Dermis blood vessel endothelial cell (primary cell): ENCODE measurements at places on chromosomes 7 and 10. TPM values are rescaled to one million over a fixed set of nuclear protein-coding genes. Genes with fewer than 3 reads are reported as not detected.

The TMEM196 gene
- not detected in 2 replicates for total RNA-seq

The ZP3 gene
- 1.0 and 2.8 TPM in 2 replicates for total RNA-seq

The C7orf33 gene
- total RNA-seq = not detected in 2 replicates

The NPY4R gene
- total RNA-seq = not detected in 2 replicates

The BEND7 gene
- total RNA-seq = 14.2 and 15.3 TPM in 2 replicates

The CCDC172 gene
- not detected in 2 replicates for total RNA-seq

The RBP4 gene
- total RNA-seq = not detected in 2 replicates

The CDHR3 gene
- 0.51 and 0.84 TPM in 2 replicates for total RNA-seq

The ITIH2 gene
- total RNA-seq = not detected in 2 replicates

The PNLIPRP3 gene
- under 0.01 TPM in 1 of 2 replicates, not detected in the other for total RNA-seq

- DNase-seq = no peak
Observed at GRCh38 chr10:97134110-97134509, 51.6 kb downstream of the SLIT1 start.

DNA sequence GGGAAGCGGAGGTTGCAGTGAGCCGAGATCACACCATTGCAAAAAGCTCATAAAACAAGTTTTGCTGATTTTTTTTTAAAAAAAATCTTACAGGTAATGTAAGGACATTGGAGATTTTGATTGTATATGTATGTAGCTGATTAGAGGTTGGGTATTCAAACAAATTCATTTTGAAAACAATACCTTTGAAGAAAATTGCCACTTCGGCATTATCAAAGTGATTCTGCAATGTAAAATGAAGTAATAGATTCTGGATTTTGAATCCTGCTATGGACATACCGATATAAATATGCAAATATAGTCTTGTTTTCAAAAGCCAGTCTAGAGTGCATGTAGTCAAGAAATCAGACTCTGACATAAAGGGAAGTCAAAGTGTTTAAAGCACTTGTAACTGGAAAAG lies 12.4 kb upstream of the IGF2BP3 start:
- no peak for DNase-seq

DNA sequence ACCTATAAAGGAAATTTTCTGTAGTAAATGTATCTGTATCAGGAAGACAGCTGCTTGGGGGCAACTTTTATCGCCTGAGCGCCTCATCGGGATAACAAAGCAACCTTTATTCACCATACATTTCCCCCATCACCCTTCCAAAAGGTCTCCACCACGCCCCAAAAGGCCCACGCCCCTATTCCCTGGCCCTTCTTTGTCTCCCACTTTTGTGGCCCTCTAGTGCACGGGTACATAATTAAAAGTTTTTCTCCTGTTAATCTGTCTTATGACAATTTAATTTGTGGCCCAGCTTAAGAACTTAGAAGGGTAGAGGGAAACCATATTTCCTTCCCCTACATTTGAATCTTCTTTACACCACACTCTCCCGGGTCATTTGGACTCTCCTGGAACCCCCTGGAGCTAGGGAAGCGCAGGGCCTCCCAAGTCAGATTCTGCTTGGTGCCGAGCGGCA lies 625 bp downstream of the RP9 start:
- DNase-seq = no peak

GRCh38 chr10:14558025-14558424 lies 216.7 kb downstream of the FAM107B start:
- no peak for DNase-seq

GRCh38 chr7:105890290-105890997 lies 14.0 kb upstream of the ATXN7L1 start:
- no peak for DNase-seq

DNA sequence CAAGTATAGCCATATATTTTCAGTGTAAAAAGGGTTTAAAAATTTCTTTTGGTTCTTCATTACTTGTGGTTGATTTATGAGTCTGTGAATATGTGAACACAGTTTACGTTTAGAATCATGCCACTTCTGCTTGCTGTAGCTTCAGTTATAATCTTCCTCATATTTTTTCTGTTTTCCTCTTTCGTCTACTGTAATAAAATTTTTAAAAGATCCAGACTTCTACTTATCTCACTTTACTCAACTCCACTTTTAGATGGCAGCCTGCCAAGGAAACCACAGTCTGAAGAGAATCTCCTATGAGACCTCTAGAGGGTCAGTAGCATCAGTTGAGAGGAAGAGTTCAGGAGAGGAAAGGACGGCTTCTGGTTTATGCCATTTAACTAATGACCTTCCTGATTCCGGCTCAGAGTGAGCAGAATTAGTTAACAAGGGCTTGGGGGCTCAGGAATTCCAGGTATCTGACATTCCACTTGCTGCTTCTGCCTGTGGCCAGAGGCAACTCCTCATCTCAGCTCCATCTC lies 21.4 kb downstream of the CREB5 start:
- no peak for DNase-seq

DNA sequence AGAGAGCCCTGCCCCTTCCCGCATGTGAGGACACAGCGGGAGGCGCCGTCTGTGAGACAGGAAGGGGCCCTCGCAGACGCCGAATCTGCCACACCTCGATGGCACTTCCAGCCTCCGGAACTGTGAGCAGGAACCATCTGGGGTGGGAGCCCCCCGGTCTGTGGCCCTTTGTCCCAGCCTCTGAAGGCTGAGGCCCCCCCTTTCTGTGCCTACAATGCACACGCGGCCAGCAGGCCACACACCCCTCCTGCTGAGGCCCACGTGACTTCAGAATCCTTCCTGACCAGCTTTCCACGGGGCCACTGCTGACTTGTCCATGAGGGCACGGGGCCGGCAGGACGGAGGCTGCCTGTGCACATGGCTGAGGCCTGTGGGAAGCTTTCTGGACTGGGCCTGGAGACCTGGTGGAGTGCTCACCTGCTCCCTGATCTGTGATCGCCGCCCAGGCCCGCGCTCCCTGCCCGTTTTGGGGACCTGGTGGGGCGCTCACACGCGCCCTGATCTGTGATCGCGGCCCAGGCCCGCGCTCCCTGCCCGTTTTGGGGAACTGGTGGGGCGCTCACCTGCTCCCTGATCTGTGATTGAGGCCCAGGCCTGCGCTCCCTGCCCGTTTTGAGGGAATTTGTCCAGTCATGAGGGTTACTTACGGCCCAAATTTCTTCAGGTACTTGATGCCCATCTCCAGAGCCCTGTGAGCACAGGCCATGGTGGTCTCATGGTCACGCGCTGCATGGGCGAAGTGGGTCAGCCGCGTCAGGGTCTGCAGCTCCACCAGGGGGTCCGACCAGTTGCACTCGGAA lies 34.3 kb downstream of the CFAP46 start:
- DNase-seq = no peak

GRCh38 chr7:117014673-117015133 lies 61.4 kb downstream of the ST7 start:
- peak; percentile 69 for DNase-seq

- DNase-seq = no peak
Observed at GRCh38 chr7:150621376-150621775, 10.8 kb downstream of the GIMAP6 start.

GRCh38 chr10:69960988-69961880 lies 91.4 kb upstream of the MACROH2A2 start:
- peak; percentile 15 for DNase-seq

GRCh38 chr10:110419265-110419664 lies 78.4 kb upstream of the DUSP5 start:
- DNase-seq = no peak

DNA sequence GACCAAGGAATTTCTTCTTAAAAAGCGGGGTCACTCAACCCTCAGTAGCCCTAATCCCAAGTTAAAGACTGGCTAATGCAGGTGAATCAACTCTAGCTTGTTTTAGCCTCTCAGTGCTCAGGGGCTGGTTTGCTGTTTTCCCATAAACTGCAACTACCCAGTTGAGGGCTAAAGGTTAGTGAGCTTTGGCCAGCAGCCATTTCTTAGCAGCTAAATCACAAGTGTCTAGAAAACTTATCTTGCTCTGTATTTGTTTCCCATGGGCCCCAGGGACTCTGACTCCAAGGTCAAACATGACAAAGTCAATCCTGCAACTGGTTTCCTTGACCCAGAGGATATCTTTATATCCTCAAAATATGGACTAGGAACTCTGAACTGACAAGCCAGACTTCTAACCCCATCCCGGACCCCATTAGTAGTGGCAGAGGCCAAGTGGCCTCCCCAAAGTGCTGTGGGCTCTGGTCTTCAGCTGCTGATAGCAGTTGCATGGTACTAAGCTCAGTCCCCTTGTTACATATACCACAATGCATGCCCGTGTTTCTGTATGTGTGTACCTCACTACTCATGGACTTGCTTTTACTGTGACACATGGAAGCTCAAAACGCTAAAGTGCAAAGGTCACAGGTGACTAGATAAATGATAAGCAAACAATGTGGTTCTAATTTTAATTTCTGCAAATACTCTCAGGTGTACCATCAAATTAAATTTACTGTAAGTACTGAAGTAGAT lies 793.0 kb upstream of the IGFBP3 start:
- DNase-seq = peak; percentile 55

- no peak for DNase-seq
Observed at GRCh38 chr10:132788831-132789219, 2.9 kb upstream of the NKX6-2 start.

DNA sequence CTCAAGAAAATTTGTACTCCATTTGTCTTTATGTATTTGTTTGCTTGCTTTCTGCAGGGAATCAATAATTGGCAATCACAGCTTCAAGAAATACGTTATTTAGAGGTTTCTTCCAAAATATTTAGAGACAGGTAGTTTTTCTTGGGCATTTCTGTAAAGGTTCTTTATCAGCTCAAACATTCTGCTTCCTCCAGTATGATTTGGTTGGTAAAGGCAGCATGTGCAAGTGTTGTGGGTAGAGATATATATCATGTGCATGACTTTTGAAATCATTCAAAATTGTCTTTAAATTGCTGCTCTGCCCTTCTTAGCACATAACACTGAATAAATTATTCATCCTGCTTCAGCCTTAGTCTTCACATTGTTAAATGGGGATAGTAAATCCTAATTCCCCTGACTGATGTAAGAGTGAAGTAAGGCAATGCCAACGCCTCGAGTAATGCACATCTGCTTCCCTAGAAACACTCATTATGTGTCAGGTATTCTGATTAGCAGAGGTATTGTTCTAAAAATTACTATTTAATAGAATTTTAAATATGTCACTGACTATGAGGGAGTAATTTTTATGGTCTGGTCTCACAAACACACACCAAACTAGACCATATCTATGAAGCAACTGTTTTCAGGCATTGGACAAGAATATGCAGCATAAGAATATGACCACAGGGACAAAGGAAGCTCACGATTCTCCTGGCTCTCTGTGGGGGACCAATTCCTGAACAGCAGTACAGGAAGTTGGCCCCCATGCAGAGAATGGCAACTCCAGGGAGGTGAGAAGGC lies 77.3 kb upstream of the AKR1E2 start:
- no peak for DNase-seq

GRCh38 chr10:70592186-70592735 lies 10.3 kb downstream of the PRF1 start:
- DNase-seq = no peak

DNA sequence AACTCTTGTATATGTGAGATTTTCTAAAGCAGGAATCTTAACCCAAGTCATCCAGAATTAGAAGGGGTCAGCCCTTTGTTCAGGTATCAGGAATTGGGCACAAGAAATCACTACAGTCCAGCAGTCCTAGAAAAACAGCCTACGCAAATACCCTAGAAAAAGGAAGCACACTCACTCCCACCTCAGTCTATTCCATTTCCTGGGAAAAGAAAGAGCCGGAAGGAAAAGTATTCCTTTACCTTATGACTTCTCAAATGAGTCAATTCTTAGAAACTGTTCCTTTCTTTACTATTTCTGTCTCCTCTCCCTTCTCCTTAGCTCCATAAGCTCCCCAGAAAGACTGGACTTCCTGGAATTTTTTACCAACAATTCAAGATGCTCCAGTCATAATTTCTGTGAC lies 62.7 kb downstream of the DNAJC12 start:
- peak; percentile 38 for DNase-seq

DNA sequence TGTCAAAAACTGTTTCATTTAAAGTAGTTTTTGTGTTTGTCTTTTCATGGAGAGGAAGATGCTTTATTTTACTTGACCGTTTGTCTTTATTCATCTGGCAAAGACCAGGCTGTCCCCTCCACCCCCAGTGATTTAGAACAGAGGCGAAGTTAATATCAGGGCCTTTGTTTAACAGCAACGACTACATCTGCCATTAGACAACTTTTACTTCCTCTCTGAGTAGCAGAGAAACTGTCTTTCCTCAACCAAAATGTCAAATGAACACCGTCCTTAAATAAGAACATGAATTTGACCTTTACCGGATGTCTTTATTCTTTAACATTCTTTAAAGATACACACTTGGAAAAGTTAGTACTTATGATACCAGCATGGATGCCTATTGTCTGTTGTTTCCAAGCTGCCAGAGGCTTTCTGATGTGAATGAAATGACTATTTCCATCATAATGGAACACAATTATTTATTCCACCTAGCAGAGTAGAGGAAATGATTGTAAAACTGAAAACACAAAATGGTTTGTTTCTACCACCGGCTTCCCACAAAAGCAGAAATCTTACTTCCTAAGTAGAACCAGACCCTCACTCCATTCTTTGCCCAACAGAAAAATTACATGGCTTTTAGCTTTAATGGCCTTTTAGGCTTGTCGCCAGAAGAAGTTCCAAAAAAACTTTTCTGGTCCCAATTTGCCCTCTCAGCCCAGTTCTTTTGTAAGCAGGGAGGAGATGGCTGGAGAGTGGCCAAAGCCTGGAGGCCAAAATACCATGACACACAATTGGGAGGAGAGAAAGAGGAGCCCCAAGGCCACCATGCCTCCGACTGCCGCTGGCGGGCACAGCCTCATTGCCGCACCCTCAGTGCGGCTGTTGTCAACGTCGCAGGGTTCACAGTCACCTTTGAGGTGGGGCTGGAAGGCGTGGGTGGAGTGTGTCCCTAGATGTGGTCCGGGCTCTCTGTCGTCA lies 168.5 kb downstream of the TEX36 start:
- no peak for DNase-seq

- DNase-seq = no peak
Observed at GRCh38 chr10:52768001-52768532, 4.5 kb downstream of the MBL2 start.

DNA sequence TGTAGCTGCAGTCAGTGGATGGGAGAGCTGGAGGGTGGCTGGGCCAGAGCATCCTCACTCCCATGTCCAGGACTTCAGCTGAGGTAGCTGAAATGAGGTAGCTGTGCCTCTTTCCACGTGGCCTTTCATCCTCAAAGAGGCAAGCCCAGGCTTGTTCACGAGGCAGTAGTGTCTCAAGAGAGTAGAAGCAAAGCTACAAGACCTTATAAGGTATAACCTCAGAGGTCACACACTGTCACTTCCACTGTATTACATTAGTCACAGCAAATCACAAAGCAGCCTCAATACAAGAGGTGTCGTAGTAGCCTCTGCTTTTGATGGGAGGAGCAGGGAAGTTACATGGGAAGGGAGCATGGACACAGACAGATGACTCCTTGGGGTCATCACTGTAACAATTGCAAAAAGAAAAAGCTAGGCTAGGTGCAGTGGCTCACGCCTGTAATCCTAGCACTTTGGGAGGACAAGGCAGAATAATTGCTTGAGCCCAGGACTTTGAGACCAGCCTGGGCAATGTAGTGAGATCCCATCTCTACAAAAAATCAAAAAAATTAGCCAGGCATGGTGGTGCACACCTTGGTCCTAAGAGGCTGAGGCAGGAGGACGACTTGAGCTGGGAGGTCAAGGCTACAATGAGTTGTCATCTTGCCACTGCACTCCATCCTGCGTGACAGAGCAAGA lies 97.5 kb downstream of the SKIDA1 start:
- peak; percentile 20 for DNase-seq

GRCh38 chr10:93921338-93921737 lies 27.6 kb downstream of the SLC35G1 start:
- DNase-seq = peak; percentile 35

GRCh38 chr10:60914690-60915141 lies 29.3 kb downstream of the RHOBTB1 start:
- peak; percentile 13 for DNase-seq

GRCh38 chr7:30772984-30773383 lies 1.8 kb downstream of the MINDY4 start:
- DNase-seq = no peak

GRCh38 chr10:68601501-68602265 lies 41.5 kb downstream of the TET1 start:
- no peak for DNase-seq
